ENCODE measurements at places on chromosomes 13 and 19. TPM values are rescaled to one million over a fixed set of nuclear protein-coding genes. Genes with fewer than 3 reads are reported as not detected.

Gene VSTM1
- not detected for total RNA-seq

Gene CD177
- 7.8 TPM for total RNA-seq

Gene ZNF844
- total RNA-seq: 4.9 TPM

Gene ZNF253
- total RNA-seq: 4.2 TPM

Gene EPS8L1
- total RNA-seq: 111 TPM

Gene MRPS31
- 14.5 TPM for total RNA-seq

Gene CEACAM8
- not detected for total RNA-seq

Gene TMEM59L
- 0.65 TPM for total RNA-seq

Gene KLK15
- not detected for total RNA-seq

Gene ZNF98
- total RNA-seq: 0.92 TPM

Gene UHRF1
- 48.9 TPM for total RNA-seq

Gene ZNF763
- total RNA-seq: 0.55 TPM

DNA sequence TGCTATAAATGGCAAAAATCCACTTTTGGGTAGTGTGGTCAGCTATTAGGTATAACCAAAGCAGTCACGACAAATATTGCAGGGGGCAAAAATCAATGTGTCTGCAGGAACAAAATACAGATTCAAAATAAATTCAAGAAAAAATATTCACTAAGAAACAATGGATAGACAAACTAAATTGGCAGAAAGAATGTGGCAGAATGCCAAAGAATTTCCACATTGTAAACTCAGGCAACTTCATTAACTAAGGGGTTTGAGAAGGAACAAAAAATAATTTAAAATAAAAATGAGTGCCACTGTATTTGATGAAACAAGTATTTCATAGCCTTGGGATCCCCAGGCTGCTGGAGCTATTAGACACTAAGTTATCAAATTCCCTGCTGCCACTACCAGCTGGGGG lies 193.1 kb downstream of the VWA8 start:
- no peaks in the 10 kb centered on the region for H3K27me3 ChIP-seq
- H3K36me3 ChIP-seq: no peaks in the 10 kb centered on the region
- no peak overlapping the region for H3K27ac ChIP-seq
- H3K4me1 ChIP-seq: no peaks in the 10 kb centered on the region
- no peak overlapping the region for H3K4me3 ChIP-seq

GRCh38 chr13:113002206-113002912 lies 33.3 kb downstream of the MCF2L start:
- peak; percentile 55 for DNase-seq
- H3K4me1 ChIP-seq: peaks cover 26% of the 10 kb centered on the region
- H3K27ac ChIP-seq: peak overlapping the region; percentile 33
- H3K27me3 ChIP-seq: no peaks in the 10 kb centered on the region

- DNase-seq: no peak
- no peak overlapping the region for H3K4me3 ChIP-seq
- H3K27ac ChIP-seq: no peak overlapping the region
- no peaks in the 10 kb centered on the region for H3K27me3 ChIP-seq
- peaks cover 50% of the 10 kb centered on the region for H3K36me3 ChIP-seq
These were observed 14.5 kb upstream of the CCDC97 start for GRCh38 chr19:41295499-41295898.

GRCh38 chr13:53189162-53189561 lies 160.5 kb downstream of the OLFM4 start:
- H3K27ac ChIP-seq: no peak overlapping the region
- no peaks in the 10 kb centered on the region for H3K36me3 ChIP-seq
- no peak for DNase-seq
- no peaks in the 10 kb centered on the region for H3K27me3 ChIP-seq
- no peaks in the 10 kb centered on the region for H3K4me1 ChIP-seq
- no peak overlapping the region for H3K4me3 ChIP-seq

- H3K4me1 ChIP-seq: peaks cover 18% of the 10 kb centered on the region
- H3K27me3 ChIP-seq: no peaks in the 10 kb centered on the region
- peaks cover 6% of the 10 kb centered on the region for H3K36me3 ChIP-seq
- H3K4me3 ChIP-seq: no peak overlapping the region
- 0 out of 2 replicates have a peak overlapping the region, but pooled peaks have one; percentile 5 for H3K27ac ChIP-seq
These were observed 7.3 kb downstream of the MRPL4 start for GRCh38 chr19:10259162-10259905.

GRCh38 chr13:28744656-28745055 lies 25.9 kb upstream of the SLC46A3 start:
- no peak overlapping the region for H3K27ac ChIP-seq
- peaks cover 4% of the 10 kb centered on the region for H3K4me1 ChIP-seq
- H3K27me3 ChIP-seq: no peaks in the 10 kb centered on the region
- no peak overlapping the region for H3K4me3 ChIP-seq

DNA sequence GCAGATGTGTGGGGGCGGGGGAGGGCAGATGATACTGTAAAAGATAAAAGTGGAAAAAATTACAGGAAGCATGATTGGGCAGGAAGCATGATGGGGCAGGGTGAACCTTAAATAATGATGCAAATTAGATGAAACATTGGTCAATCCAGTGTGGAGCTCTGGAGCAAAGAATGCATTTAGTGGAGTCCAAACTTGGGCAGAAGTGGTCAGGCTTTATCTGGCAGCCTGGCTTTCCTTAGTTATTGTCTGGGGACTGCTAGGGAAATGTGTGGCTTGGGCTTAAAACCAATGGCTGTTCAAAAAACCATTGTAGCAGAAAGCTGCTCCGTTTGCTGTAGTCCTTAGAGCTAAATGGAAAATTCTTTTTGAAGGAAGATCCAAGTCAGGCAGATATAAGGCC lies 1077.3 kb upstream of the MIR17HG start:
- no peaks in the 10 kb centered on the region for H3K4me1 ChIP-seq
- no peaks in the 10 kb centered on the region for H3K36me3 ChIP-seq
- no peaks in the 10 kb centered on the region for H3K27me3 ChIP-seq
- no peak for DNase-seq
- no peak overlapping the region for H3K27ac ChIP-seq

DNA sequence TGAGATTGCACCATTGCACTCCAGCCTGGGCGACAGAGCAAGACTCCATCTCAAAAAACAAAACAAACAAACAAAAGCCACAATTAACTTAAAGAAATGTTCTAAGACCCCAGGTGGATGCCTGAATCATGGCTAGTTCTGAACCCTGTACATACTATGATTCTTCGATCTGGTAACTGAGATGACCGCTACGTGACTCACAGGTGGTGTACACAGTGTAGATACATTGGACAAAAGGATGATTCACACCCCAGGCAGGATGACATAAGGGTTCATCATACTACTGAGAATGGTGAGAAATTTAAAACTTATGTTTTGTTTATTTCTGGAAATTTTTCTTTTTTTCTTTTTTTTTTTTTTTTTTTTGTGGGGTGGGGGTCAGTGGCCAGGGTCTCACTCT lies 6.5 kb downstream of the ZNF426 start:
- H3K27me3 ChIP-seq: no peaks in the 10 kb centered on the region
- H3K4me3 ChIP-seq: no peak overlapping the region
- no peak for DNase-seq
- no peak overlapping the region for H3K27ac ChIP-seq
- H3K36me3 ChIP-seq: peaks cover 99% of the 10 kb centered on the region

GRCh38 chr13:64778002-64778401 lies 2452.1 kb downstream of the PCDH9 start:
- no peak overlapping the region for H3K27ac ChIP-seq
- no peaks in the 10 kb centered on the region for H3K27me3 ChIP-seq
- no peaks in the 10 kb centered on the region for H3K36me3 ChIP-seq
- 0 out of 2 replicates have a peak, but pooled peaks cover 5% of the 10 kb centered on the region for H3K4me1 ChIP-seq

GRCh38 chr19:49613374-49613773 lies 22.4 kb downstream of the PRR12 start:
- peak; percentile 64 for DNase-seq
- H3K4me3 ChIP-seq: no peak overlapping the region
- H3K27me3 ChIP-seq: no peaks in the 10 kb centered on the region
- peaks cover 9% of the 10 kb centered on the region for H3K36me3 ChIP-seq
- peaks cover 33% of the 10 kb centered on the region for H3K4me1 ChIP-seq

- H3K36me3 ChIP-seq: peaks cover 20% of the 10 kb centered on the region
- no peak overlapping the region for H3K27ac ChIP-seq
These were observed 4.3 kb downstream of the RUVBL2 start for GRCh38 chr19:48997972-48998371.

DNA sequence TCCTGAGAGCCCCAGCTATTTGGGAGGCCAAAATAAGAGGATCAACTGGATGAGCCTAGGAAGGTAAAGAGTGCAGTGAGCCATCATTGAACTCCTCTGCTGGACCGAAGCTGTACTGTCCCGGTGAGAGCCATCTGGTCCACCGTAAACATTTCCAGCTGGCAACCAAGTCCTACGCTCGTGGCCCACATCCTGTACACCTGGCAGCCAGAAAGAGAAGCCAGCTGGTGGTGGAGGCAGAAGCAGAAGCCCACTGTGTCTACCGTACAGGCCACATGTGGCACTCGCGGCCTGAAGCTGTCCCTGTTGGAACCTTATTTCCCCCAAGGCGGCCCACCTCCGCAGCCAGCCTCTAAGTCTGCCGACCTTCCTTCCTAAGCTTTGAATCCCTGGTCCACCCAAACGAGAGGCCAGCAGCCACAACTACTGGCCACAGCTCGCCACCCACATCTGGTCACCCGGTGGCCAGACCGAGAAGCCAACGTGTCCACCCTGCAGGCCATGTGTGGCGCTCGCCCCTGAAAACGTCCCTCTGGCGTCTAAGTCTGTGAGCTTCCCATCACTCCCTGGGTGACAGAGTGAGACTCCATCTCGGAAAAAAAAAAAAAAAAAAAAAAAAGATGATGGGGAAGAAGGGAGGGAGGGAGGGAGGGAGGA lies 14.2 kb upstream of the ZNF91 start:
- H3K4me1 ChIP-seq: no peaks in the 10 kb centered on the region
- H3K27ac ChIP-seq: no peak overlapping the region
- no peak overlapping the region for H3K4me3 ChIP-seq
- H3K27me3 ChIP-seq: no peaks in the 10 kb centered on the region
- no peaks in the 10 kb centered on the region for H3K36me3 ChIP-seq

DNA sequence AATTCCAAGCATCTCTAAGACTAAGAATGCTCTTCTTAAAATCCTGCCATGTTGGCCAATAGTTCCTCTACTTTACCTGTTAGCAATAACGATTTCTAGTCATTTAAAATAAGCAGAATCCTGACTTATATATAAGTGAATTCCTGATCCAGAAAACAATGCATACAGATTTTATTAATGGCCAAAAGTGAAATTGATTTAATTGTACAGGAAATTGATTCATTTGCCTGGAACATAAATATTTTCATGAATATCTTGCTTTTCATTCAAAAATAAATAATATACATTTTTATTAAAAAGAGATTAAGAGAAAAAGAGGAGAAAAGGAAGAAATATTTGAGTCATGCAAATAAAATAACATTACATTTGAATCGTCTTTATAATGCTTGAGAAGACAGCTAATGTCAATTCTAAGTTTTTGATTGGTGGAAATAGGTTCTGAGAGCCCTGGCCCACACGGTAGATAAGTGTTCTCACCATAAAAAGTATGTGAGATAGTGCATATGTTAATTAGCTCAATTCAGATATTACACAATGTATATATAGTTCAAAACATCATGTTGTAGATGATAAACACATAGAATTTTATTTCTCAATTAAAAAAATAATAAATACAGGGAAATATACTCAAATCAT lies 323.2 kb upstream of the MIR17HG start:
- DNase-seq: no peak
- H3K4me1 ChIP-seq: no peaks in the 10 kb centered on the region
- H3K36me3 ChIP-seq: no peaks in the 10 kb centered on the region
- no peaks in the 10 kb centered on the region for H3K27me3 ChIP-seq

GRCh38 chr13:37277007-37277406 lies 171.5 kb upstream of the CSNK1A1L start:
- no peak for DNase-seq
- H3K36me3 ChIP-seq: no peaks in the 10 kb centered on the region
- H3K4me3 ChIP-seq: no peak overlapping the region
- H3K27ac ChIP-seq: no peak overlapping the region
- no peaks in the 10 kb centered on the region for H3K4me1 ChIP-seq
- no peaks in the 10 kb centered on the region for H3K27me3 ChIP-seq

- H3K4me3 ChIP-seq: no peak overlapping the region
- DNase-seq: no peak
- H3K27ac ChIP-seq: no peak overlapping the region
- no peaks in the 10 kb centered on the region for H3K27me3 ChIP-seq
- H3K36me3 ChIP-seq: no peaks in the 10 kb centered on the region
These were observed 34.7 kb downstream of the PHF11 start for GRCh38 chr13:49530457-49530856.

DNA sequence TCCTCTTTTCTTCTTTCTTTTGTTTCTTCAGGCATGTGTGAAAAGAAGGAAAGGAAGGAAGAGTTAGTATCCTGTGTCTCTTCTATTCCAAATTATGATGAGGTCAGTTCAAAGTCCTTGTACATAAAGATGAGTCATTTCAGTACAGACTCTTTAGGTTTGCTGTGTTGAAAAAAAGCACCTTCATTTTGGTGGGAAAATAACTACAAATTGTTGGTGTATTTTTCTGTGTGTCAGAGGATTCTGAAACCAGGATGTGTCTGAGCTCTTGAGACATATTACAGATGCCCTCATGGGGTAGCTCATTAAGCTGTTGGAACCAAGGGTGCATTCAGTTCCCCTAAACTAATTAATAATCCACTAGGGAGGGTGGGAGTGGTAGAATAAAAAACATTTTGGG lies 5.8 kb upstream of the HSPH1 start:
- no peaks in the 10 kb centered on the region for H3K27me3 ChIP-seq
- H3K27ac ChIP-seq: no peak overlapping the region
- H3K36me3 ChIP-seq: no peaks in the 10 kb centered on the region
- no peak overlapping the region for H3K4me3 ChIP-seq
- no peak for DNase-seq

DNA sequence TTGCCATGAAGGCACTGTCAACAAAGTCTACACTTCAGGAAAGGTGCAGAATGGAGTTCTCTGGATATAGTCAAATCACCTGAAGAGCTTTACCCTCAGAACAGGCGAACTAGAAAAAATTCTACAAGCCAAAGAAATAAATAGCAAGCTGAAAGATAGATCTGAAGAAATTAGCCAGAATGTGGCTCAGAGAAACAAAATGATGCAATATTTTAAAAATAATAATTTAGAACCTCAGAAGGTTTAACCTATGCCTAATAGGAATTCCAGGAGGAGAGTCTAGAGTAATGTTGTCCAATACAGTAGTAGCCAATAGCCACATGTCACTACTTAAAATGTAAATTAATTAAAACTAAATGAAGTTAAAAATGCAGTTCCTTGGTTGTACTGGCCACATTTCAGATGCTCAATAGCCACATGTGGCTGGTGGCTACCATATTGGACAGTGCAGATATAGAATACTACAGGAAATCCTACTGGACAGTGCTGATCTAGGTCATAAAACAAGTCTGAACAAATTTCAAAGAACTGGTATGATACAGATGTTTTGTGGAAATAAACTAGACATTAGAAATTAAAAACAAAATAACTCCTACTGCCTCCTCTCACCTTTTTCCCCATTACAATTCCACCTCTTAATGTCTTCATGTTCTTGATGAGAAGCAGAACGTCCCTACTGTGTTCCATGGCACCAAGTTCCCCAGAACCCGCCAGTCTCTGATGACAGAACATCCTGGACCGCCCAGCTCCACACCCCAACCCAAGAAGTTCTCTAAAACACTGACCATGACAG lies 679 bp upstream of the CDADC1 start:
- H3K36me3 ChIP-seq: no peaks in the 10 kb centered on the region
- H3K4me1 ChIP-seq: peaks cover 13% of the 10 kb centered on the region
- no peak overlapping the region for H3K27ac ChIP-seq
- DNase-seq: no peak
- H3K4me3 ChIP-seq: peak overlapping the region; percentile 76
- peaks cover 37% of the 10 kb centered on the region for H3K27me3 ChIP-seq
